ENCODE measurements at places on chromosomes 5 and 9. TPM values are rescaled to one million over a fixed set of nuclear protein-coding genes. Genes with fewer than 3 reads are reported as not detected.
A peak's percentile ranks its signal among the peaks of the same experiment; 100 is the strongest.

Gene NXNL2
- total RNA-seq: 0.91 TPM

Gene DDX4
- not detected for total RNA-seq

Gene ETF1
- 58.5 TPM for total RNA-seq

Gene NRARP
- total RNA-seq: 10.8 TPM

Gene GPR151
- not detected for total RNA-seq

Gene TRAF1
- 6.4 TPM for total RNA-seq

Gene LAMC3
- 10.5 TPM for total RNA-seq

Gene ZBED3
- total RNA-seq: 17.1 TPM

Gene CD274
- 13.2 TPM for total RNA-seq

Gene PRDM9
- not detected for total RNA-seq

DNA sequence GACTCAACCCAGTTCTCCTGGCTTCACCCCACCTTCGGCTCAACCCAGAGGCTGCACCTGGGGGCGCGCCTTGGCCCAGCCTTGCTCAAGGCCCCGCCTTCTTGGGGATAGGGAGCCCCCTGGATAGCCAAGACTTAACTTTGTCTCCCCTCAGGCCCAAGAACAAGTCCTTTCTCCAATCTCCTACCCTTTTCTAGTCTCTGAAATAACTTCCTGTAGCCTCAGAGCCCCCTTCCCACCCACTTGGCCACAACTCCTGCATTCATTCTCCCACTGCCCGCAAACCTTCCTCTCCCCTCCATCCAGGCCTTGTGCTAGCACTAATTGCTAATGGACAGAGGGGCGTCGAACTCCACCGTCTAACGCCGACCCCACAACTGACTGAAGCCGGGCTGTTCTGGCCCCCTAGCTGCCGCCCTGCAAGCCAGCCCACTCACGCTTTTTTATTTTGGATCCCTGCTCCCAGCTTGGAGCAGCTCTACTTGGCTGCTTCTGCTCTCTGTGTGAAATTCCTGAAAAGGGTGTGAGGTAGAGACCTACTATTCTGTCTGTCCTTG is 579 bp upstream of the ASTN2 start:
- peak; percentile 17 for DNase-seq

DNA sequence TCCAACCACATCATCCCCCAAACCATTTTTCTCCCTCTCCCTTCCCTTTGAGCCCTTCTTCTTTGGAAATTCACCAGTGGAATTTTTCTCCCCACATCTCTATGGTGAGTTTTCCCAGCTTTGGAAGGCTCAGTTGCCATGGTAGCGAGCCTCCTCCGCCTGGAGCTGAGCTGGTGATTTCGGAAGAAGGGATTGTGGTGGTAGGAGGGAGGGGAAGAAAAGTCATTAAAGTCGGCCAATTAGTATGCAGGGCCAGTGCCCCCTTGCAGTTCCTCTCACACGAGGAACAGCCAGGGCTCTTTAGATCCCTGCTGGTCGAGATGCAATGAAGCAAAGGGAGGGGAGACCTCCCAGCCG is 322.0 kb downstream of the NTRK2 start:
- no peak for DNase-seq

GRCh38 chr9:77710316-77710715 is 62.2 kb upstream of the GNA14 start:
- DNase-seq: no peak

- DNase-seq: peak; percentile 20
These were observed 33.5 kb upstream of the APC start for GRCh38 chr5:112703866-112704820.

- no peak for DNase-seq
These were observed 202.9 kb downstream of the NR2F1-AS1 start for GRCh38 chr5:93378073-93378472.

DNA sequence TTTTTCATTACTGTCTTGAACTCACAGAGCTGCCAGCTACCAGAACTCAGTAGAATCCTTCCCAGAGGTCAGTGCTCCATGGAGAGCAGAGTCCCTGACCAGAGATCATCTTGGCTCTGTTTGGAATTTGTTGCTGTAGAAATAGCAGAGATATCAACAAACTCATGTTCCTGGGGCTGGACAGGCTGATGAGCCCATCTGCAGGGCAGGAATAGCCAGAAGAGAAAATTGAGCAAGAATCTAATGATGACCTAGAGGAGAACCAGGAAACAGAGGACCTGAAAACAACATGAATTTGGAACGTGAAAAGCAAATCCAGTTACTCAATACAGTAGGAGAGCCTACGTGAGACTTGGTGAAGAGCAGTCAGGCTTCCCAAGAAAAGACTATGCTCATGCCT is 437.8 kb downstream of the PLK2 start:
- DNase-seq: no peak

DNA sequence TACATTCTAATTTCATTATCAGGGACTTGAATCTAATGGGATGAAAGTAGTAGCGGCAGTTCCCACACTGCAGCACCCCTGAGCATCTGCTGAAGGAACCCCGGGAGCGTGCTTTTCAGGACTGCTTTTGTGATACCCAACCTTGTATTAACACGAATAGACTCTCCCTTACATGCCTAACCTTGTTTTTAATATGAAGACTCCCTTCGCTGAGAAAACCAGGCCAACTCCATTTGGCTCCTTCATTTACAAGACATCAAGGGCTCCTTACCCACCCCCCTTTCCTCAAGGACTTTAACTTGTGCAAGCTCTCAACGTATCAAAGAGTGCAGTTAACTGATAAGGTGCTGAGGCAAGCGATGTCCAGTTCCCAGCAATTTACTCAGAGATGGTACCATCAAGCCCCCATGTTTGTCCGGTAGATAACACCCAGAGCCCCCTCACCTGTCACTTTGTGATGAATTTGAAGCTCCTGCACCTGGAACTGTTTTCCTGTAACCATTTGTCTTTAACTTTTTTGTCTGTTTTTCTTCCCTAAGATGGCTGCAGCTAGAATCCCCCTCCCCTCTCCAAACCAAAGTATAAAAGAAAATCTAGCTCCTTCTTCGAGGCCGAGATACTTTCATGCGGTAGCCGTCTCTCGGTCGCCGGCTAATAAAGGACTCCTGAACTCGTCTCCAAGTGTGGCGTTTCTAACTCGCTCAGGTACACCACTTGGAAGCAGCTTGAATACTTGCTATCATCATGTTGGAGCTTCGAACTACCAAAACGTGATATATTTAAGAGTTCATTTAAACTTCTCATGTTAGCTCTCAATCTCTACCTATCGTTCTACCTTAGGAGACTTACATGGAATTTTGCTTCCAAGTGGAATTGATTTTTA is 10.7 kb downstream of the HNRNPH1 start:
- DNase-seq: no peak

DNA sequence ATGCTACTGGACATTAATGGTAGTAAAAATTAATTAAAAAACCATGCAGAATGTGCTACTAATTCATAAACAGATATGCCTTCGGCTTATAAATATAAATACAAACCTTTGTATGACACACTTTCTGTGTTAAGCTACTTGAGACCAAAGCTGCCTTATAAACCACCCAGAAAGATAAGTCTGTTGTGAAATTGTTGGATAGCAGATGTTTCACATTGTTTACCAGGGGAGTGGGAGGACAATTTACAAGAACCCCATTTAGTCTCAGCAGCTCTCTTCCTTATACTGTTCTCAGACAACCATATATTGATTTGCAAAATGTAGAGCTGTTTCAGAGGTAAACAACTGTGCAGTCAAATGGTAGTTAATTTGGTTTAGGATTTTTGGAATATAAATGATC is 524.4 kb downstream of the PRR16 start:
- DNase-seq: peak; percentile 86

DNA sequence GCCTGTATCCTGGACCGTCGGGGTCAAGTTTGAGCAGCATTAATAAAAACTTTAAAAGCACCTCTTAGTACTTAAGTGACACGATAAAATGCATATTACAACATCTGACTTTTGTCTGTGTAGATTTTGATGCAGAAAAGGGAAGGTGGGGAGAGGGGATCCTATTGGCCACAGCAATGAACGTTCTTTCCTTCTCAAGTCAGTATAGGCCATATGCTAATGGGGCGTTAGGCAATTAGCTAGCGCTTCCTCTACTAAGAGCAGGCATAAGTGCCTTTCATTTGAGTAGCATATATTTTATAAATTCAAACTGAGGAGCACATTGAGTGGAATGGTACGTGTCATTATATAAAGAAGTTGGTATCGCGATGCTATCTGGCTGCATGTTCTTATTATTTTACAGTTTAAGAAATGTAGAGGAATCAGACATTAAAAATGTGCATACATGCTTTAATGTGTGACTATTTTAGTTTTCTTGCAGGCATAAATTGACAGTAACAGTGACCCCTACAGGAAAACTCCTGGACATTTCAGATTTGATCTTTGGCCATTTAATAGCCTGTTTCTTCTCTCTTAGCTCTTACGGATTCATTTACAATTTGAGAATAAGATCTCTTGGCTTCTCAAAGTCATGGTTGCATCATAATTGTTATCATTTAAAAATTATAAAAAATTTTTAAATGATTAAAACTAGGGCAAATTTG is 1.1 kb upstream of the GNA14 start:
- DNase-seq: no peak

DNA sequence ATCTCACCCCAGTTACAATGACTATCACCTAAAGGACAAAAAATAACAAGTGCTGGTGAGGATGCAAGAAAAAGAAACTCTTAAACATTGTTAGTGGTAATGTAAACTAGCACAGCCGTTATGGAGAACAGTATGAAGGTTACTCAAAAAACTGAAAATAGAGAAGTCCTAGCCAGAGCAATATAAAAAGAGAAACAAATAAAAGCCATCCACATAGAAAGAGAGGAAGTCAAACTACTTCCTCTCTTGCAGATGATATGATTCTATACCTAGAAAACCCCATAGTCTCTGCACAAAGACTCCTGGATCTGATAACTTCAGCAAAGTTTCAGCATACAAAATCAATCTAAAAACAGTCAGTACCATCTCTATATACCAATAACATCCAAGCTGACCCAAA is 221.5 kb upstream of the FAM174A start:
- no peak for DNase-seq

DNA sequence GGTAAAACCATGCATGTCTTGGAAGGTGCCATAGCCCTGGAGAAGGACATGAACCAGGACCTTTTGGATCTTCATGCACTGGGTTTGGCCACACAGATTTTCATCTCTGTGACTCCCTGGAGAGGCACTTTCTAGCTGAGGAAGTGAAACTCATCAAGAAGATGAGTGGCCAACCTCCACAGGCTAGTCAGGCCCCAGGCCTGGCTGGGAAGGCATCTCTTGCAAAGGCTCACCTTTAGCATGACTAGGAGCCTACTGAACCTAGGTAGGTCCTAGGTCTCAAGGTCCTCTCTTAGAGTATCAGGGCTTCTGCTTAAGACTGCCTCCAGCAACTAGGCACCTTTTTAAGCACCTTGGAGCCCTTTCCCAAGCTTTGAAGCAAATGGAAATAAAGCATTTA is 1448.7 kb upstream of the ACO1 start:
- no peak for DNase-seq

DNA sequence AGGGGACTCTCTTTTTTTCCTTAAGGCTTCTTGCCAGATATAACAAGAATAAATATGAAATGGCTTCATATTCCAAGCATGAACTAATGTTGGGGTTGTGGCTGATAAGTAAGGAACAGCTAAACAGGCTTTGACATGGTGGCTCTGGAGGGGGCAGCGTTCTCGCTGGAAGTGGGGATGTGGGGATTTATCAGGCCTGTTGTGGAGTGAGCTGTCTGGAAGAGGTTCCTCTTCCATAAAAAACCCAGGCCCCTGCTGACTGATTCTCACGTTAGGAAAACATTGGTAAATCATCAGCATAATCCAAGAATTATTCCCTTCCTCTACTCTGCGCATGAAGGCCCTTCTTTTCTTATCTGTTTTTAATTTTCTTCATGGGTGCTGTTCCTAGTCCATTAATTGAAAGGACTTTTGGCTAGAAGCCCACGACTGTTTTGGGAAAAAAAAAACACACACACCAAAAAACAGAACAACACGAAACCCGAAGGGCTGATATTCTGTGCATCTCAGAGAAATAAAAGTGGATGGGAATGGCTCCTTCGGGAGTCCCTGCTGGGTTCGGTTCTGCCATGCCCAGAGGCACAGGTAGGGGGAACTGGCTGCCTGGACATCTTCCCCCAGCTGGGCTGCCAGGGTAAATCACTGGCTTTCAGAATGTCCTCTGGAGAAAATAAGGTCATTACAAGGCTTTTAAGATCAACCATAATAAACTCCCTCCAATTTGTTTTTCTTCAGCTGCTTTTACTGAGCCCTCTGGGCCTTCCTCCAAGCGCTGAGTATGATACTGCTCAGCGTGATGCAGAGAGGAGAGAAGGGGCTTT is 297.0 kb downstream of the SLIT3 start:
- DNase-seq: no peak

GRCh38 chr5:127685662-127686061 is 17.5 kb upstream of the CCDC192 start:
- DNase-seq: no peak

DNA sequence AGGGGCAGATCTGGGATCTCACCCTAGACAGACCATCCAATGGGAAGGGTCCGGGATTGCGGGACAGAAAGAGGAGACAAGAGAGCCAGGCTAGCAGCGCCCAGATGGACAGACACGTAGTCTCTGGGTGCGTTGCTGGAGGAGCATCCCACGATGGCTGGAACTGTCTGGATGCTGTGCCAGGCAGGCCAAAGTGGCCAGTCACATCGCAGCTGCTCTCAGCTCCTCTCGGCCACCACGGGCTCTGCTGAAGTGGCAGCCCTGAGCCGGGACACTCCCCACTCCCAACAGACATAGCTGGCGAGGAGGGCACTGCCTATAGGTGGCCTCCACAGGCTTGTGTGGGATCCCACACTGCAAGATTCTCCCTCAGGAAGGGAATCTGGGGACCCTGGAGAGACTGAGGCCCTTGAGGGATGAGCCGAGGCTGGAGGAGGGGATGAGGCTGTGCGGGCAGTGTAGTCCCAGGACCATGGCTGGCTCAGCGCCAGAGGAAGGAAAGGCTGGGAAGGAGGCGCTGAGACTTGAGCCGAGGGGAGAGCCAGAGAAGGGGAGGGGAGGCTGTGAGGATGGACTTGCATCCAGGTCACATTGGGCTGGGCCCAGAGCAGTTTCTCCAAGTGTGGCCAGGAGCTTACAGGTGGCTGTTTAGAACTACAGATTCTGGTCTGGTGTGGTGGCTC is 10.3 kb upstream of the WDR5 start:
- DNase-seq: peak; percentile 38

GRCh38 chr5:28914297-28914696 is 1875.9 kb upstream of the CDH9 start:
- no peak for DNase-seq

GRCh38 chr5:18057725-18058124 is 423.5 kb downstream of the TAF11L14 start:
- no peak for DNase-seq

DNA sequence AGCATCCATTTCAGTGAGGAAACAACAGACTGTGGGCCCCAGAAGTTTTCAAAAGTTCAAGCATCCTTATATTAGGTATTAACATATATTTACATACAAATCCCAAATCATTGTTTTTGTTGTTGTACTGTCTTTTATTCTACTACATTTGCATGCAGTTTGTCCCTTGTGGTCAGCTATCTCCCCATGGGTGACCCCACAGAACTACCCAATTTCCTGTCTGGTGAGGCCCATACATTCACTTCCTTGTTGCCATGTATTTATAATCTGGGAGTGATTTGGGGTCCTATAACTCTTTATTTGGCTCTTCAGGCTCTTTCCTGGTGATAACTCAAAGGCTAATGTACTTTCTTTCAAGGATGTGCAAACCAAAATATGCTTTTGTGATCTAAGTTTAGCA is 3.3 kb upstream of the CD180 start:
- DNase-seq: no peak

GRCh38 chr5:96157077-96157780 is 195.6 kb upstream of the ELL2 start:
- DNase-seq: no peak

GRCh38 chr9:130411566-130411915 is 33.2 kb upstream of the ASS1 start:
- no peak for DNase-seq

- DNase-seq: no peak
These were observed 39.3 kb upstream of the IPPK start for GRCh38 chr9:92709240-92709639.
